ENCODE measurements at places on chromosomes 1 and 21. TPM values are rescaled to one million over a fixed set of nuclear protein-coding genes. Genes with fewer than 3 reads are reported as not detected.

- no peak for DNase-seq
Observed at GRCh38 chr1:198775606-198776005, 136.8 kb downstream of the PTPRC start.

- DNase-seq, result no peak
Observed at GRCh38 chr1:92476071-92476631, 10.6 kb downstream of the GFI1 start.

GRCh38 chr1:220786337-220787068, at the start of gene MTARC1:
MTARC1 (plus strand) TSS chr1:220786913; CDS start chr1:220786945, 32 bp downstream.
- no peak for DNase-seq

DNA sequence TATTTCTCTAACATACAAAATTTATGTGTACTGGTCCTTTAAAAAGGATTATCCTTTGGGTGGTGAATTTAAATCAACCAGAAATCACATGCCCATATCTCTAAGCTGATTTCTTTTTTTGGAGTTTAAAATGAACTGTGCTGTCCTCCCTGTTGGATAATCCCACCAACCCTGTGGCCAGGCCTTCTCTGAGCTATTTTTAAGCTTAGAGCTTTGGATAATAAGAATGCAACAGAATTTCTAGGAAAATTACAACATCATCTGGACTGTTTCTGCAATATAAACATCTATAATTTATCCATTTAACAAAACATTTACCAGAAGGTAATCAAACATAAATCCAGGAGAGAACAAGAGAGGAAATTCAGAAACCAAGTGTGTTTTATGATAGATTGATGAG, 88.3 kb downstream of the LRRC40 start:
- no peak for DNase-seq

DNA sequence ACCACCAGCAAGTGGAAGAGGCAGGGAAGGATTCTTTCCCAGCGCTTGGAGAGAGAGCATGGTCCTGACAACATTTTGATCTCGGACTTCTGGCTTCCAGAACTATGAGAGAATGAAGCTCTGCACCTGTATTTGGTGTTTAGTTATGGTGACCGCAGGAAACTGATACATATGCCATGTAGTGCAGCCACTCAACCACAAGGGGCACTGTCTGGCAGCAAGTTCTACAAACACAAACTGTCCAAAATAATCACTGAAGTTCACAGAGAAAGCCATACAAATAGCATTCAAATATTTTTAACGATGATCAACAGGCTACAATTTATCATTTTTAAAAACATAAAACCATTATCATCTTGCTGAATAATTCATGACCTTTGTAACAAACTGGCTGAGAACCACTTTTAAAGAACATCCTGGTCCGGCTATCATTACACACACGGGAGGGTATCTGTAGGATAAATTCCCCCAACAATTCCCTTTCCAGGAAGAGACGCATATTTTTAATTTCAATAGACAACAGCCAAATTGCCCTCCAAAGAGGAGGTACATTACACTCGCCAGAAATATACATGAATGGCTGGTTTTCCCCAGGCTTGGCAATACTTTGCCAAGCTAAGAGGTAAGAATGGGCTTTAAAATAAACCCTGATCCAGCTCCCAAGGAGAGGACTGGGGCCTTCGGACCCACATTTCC, 9.2 kb upstream of the CBR3 start:
- no peak for DNase-seq

DNA sequence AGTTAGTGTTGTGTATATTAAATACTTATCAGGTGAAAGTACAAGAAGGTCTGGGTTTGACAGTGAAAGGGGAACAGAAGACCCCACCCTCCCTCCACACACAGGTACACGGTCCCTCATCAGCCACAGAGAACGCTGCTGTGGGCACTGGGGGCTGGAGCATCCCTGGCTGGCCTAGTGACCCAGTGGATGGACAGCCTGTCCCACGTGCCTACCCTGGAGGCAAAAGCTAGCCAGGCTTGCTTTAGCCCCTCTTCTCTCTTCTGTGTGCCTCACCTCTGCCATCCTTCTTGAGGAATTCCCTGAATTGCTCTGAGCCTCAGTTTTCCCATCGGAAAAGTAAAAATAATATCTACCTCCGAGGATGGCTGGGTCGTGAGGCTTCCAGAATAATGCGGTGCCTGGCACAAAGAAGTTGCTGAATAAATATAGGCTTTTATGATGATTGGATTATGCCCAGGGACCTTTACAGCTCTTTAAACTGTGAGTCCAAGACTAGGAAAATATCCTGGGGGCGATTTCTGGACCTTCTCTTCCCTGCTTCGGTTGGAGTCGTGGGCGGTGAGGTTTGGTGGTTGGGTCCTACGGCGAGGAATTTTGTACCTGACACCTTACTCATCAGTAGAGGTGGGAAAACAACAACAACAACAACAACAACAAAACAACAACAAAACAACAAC, 918 bp downstream of the IFNLR1 start:
- DNase-seq, result no peak

- DNase-seq, result no peak
Observed at GRCh38 chr1:183604038-183604808, 14.0 kb upstream of the NCF2 start.

- DNase-seq, result no peak
Observed at GRCh38 chr1:46654012-46654411, 14.2 kb downstream of the ATPAF1 start.

DNA sequence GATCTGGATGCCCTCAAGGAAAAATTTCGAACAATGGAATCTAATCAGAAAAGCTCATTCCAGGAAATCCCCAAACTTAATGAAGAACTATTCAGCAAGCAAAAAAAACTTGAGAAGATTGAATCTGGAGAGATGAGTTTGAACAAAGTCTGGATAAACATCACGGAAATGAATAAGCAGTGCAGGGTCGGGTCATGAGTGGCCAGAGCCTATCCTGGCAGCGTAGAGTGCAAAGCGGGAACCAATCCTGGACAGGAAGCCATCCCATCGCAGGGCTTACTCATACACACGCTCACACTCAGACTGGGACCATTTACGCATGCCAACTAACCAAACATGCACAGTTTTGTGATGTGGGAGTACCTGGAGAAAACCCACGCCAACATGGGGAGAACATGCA, 43.1 kb downstream of the ZMYM1 start:
- DNase-seq, result no peak

DNA sequence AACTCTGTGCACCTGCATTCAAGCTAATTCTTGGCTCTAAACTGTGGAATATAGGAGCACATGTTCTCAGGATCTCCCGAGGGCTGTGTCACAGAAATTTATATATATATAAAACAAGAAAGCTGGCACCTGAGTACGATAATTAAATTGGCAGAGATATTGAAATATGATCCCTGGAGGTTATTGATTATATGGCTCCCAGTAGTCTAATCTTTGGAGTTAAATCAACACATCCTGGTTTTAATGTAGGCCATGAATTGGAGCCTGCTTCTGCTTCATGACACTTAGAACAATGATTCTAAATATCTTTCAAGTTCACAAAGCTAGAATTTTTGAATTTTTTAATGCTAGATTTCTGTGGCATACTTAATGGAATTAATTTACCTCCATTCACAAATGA, 84.3 kb downstream of the CTH start:
- DNase-seq, result no peak

DNA sequence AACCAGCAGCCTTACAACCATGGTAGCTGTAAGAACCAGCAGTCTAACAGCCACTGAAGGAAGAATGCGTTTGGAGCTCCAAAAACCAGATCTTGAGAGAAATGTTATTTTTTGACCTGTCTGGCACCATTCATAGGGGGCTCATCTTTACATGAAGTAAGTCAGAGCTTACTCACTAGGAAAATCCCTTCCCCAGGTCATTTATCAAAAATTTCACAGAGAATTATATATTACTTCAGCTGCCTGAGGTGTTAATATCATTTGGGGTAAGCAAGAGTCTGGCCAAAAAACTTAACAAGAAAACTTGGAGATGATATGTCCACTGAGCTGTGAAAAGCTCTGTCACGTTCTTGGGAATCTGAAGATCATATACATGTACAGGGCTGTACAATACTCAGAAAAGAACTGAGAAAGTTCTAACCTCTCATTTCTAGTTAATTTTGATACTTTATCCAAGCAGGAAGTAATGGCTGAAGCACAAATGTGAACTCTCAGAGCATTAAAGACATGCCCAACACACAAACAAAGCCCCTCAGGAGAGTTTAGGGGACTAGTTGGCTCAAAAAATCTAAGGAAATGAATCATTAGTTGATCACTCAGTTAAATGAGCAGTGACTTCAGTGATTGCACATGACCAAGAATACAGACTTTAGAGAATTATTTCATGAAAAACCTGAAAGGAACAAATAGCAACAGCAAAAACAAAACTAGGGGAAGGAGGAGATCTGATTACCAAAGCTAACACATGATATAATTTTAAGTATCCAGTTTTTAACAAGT, 681.1 kb downstream of the LTN1 start:
- no peak for DNase-seq

DNA sequence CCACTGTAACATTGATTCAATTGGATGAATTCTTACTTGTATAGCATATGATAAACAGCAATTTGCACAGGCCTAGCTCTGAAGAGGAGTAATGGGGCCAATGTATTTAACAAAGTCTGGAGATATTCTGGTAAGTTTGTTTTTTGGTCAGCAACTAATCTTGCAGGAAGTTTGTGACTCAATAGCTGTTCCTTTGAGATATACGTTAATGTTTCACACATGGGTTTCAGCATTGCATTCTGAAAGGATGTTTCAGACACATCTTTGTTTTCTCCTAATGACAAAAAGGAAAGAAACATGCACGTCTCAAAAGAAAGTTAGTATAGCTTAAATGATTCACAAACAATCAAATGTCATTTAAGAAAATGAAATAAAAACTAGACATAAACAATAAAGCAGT, 49.0 kb downstream of the LTN1 start:
- DNase-seq, result peak; percentile 29

Gene SLAMF9
- total RNA-seq, result not detected

Gene CLCA4
- total RNA-seq, result not detected

Gene TEX50
- total RNA-seq, result not detected

Gene KCNAB2
- total RNA-seq, result 3.3 TPM

Gene SPATA45
- total RNA-seq, result not detected

All from epithelial cell of proximal tubule (primary cell).